ENCODE measurements at places on chromosomes 3 and 15.

GRCh38 chr15:42133356-42133755 lies 23.1 kb downstream of the PLA2G4F start:
- no peak for DNase-seq

GRCh38 chr15:83243634-83244033 lies 36.0 kb upstream of the HDGFL3 start:
- DNase-seq = no peak

DNA sequence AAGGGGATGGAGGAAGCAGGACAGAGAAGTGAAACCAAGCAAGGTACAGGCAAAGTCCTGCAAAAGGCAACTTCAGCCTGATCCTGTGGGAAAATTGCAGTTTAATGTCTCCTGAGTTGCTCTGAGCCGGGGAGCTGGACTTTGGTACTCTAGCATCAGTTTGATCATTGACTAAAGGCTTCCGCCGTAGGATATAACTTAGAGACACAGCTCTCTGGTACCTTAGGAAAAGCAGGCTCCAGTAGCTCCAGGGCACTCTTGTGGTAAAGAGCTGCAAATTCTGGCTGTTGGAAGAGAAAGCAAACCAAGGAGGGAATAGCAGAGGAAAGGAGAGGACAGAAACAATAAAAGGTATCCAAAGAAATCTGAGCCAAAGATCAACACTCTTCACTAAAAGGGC lies 521.1 kb downstream of the PLOD2 start:
- DNase-seq = no peak

DNA sequence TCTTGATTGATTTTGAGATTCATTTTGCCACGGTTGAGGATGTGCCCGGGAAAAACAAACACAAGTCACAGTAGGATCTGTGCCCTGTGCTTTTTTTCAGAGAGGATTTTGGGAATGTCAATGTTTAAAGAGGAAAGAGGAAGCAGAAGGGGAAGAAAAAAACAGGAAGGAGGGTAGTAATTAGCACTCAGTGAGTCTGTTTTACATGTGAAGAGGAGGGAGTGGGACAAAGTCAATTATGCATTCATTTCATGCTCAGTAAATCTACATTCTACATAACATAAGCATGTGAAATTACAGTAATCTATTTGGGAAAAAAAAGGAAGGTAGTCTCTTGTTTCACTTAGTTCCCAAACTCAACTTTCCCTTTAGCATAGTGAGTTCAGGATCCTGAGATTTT lies 18.3 kb upstream of the CD200 start:
- DNase-seq = no peak

DNA sequence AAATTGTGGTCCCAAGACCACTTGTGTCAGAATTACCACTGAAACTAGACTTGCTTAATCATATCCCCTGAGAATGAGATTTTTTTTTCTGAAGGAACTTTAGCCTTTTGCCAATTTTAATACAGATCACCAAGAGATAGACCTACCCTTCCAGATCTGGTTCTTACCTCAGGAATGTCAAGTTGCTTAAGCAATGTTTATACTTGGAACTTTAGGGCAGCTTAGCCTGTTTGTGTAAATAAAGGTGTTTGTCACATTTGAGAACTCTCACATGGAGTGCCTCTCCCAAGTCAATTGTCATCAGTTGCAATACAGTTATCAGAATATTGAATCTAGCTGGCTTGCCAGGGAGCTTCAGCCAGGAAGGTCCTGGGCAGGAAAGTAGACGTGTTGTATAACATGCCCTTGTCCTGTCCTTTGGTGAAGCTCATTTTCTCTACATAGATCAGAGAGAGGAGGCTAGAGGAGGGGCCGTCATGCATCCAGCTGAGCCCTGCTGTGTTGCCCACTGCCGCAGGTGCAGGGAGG lies 3.9 kb downstream of the GPD1L start:
- DNase-seq = no peak

GRCh38 chr3:9448643-9449042 lies 51.2 kb downstream of the SETD5 start:
- no peak for DNase-seq

- DNase-seq = no peak
Observed at GRCh38 chr15:67838789-67839332, 984 bp downstream of the RNU6-1 start.
